ENCODE measurements at places on chromosomes 5 and 9. TPM values are rescaled to one million over a fixed set of nuclear protein-coding genes. Genes with fewer than 3 reads are reported as not detected.
A peak's percentile ranks its signal among the peaks of the same experiment; 100 is the strongest.

GRCh38 chr9:92206488-92206887 is 87.0 kb downstream of the IARS1 start:
- DNase-seq: no peak

- DNase-seq: peak; percentile 34
Observed at GRCh38 chr9:114507726-114508125, 2.5 kb upstream of the WHRN start.

DNA sequence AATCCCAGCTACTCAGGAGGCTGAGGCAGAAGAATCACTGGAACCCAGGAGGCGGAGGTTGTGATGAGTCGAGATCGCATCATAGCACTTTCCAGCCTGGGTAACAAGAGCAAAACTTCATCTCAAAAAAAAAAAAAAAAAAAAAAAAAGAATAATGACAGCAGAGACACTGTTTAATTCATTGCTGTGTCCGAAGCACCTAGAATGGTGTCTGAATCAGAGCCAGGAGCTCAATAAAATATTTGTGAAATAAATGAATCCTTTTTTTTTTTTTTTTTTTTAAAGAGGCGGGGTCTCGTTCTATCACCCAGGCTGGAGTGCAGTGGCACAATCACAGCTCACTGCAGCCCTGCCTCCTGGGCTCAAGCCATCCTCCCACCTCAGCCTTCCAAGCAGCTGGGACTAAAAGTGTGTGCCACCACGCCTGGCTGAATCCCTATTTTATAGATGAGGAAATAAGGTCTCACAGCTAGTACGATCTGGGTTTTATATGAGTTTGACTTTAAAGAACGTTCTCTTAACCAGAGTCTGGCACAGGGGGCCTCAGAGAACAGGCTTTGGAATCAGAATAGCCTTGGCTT is 47.8 kb downstream of the THOC3 start:
- peak; percentile 35 for DNase-seq

DNA sequence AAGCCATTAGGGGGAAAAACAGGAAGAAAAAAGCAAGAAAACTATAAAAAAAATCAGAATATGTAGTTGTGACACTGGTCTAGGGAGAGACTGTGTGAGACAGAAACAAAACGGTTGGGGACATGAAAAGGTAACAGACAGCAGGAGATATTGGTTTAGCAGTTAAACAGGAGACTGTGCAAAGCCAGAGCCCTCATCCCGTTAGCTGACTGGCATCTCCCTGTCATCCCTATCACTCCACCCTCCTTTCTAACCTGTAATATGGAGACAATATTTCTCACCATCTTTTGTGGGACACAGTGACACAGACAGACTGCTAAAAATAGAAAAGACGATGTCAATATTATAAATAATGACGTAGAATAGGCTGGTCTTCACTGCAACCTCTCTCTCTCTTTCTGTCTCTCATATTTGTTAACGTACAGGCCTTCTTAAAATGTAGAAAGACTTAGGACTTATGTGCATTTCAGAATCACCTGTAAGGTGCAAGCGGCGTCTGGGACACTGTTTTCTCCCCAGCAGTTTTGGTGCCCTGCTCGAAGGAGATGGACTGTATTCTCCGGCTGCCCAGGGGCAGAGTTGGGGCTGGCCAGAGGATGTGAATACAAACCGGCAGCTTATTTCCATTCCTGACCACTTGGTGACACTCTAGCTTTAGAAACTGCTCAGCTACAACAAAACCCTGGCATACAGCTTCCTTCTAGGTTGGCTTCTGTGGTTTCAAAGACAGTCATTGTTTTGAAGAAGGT is 190.6 kb downstream of the MAT2B start:
- peak; percentile 48 for DNase-seq

GRCh38 chr5:125835293-125836172 is 587.7 kb upstream of the GRAMD2B start:
- DNase-seq: no peak

DNA sequence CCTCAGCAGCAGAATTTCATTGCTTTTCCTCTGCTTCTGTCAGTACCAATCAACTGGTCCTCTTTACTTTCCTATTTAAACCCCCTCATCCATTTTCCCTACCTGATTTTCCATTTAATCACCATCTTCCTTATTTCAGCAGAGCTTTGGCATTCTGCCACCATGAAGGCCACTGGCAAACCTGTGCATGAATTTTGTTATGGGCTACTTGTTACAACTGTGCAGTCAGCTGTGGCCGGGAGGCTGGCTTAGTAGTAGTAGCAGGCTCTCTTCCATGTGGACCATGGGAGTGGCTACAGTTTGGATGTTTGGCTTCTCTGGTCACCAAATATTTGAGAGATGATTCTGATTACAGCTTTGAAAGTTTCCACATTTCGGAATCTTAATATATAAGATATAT is 976.6 kb upstream of the SEMA6A start:
- no peak for DNase-seq

GRCh38 chr5:126119887-126120442 is 303.2 kb upstream of the GRAMD2B start:
- DNase-seq: no peak

DNA sequence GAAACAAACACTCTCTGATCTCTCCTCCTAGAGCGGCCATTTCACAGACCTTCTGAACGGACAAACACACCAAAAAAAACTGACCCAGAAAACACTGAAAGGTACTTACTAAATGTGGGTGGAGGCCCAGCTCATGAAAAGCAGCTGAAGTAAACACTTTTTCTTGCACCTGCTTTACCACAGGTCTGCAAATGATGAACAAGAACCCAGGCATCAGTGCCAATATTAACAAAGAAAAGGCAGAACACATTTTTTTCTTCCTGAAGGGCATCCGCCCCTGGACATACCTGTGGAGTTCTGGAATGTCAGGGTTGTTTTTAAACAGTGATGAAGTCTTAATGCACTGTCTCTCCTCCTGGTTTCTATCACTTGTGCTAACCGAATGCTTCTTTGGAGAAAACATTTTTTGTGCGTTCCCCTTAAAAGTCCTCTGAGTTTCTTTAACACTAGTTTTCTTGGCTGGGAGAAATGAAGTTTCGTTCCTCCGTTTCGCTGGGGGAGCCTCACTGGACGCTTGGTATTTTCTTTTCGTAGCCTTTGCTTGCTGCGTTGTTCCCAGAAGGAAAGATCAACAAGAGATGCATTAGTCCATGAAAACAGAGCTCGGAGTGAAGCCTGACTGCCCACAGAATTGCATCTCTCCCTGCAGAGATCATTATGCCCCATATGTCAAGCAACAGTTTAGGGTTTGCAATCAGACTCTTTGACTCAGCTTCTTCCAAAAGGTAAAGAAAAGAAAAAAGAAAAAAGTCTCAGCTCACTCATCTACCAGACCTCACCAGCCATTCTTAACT is 7.4 kb downstream of the DDX31 start:
- peak; percentile 76 for DNase-seq

GRCh38 chr5:136205061-136205702 is 12.2 kb upstream of the SMIM32 start:
- DNase-seq: no peak

GRCh38 chr5:159051421-159052282 is 48.1 kb downstream of the EBF1 start:
- no peak for DNase-seq

DNA sequence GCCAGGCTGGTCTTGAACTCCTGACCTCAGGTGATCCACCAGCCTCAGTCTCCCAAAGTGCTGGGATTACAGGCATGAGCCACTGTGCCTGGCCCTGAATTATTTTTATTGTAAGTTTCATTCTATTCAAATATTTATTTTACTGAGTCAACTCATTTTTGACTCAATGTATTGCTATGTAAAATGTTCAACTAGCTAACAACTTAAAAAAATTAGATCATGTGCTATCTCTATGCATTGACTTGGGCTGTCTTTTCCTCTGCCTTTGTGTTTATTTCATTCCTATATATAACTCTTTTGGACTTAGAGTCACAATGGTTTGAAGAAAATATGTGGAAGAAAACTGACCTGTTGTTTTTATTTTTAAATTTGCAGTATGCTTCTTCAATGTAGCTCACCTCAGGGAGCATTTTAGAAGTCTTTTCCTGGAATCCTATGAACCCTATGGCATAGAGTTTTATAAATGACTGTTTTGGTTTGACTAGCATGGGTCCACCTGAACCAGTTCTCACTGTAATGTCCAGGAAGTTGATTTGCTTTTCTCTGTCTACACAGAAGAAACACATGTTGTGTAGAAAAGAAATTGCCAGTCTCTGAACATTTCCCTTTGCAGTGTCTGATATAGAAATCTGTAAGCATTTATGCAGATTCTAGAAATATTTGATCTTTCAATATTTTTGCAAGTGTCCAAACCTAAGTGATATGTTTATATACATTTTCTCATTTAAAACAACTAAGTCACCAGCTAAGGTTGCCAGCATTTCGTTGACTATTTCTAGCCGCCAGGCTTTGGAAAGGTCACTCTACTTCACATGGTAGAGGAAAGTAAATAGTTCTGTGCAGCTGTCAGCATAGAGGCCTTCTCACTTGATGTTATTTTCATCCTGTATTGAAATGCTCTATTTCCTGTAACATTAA is 138.8 kb downstream of the PCSK1 start:
- no peak for DNase-seq

DNA sequence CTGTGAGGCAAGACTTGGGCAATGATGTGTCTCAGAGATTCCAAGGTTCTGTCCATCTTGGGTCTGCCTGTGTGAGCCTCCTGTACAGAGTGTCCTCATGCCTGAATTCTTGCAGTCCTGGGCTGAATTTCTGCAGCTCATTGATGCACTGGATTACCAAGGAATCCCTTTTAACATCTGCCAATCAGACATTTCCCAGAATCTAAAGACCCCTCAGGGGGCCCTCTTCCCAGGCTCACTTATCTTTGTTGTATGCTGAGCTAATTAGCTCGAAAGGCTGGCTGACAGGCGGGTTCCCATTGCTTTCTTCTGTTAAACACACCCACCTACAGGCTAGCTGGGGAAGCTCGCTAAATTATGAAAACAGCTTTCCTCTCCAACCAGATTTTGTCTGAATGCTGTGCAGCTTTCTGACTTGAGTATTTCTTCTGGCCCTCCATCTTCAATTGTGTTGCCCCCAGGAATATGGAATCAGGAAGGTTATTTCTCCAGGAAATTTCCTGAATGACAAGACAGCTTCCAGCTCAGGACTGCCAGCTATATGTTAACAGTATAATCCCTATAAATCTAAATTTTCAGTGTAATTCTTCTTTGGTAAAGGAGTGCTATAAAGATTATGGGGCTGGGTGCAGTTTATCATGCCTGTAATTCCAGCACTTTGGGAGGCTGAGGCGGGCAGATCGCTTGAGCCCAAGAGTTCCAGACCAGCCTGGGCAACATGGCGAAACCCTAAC is at the start of gene LIX1:
Gene LIX1, minus strand, starts transcription at position 91 of the 734 bp plus-strand sequence. Its CDS starts 35 bp downstream, at position 56.
- DNase-seq: peak; percentile 14

DNA sequence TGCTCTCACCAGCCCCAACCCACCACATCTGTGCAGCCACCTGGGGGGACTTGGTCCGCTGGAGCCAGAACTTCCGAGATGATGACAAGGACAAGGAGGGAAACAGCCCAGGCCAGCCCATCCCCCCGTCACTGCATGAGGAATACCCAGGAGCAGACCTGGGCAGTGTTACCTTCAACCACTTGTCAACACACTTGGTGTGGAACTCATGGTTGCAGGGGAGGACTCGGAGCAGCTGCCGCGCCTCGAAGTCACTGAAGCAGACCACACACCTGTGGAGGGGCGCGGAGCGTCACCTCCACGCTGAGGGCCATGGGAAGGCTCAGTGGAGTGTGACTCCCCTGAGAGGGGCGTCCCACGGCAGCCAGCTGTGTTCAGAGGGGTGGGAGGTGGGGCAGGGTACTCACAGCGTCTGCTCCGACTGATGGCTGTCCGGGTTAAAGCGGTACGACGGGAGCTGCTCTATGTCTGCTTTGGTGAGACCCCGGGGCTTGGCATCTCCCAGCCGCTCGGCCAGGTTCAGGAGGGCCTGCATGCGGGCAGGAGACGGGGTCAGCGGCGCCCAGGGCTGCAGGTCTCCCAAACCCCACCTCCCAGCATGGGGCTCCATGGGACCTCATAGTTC is 8.0 kb downstream of the RNF44 start:
- no peak for DNase-seq

GRCh38 chr5:6342689-6343315 is 35.5 kb downstream of the MED10 start:
- DNase-seq: no peak

- DNase-seq: no peak
Observed at GRCh38 chr9:133171161-133171961, 7.6 kb upstream of the GBGT1 start.

DNA sequence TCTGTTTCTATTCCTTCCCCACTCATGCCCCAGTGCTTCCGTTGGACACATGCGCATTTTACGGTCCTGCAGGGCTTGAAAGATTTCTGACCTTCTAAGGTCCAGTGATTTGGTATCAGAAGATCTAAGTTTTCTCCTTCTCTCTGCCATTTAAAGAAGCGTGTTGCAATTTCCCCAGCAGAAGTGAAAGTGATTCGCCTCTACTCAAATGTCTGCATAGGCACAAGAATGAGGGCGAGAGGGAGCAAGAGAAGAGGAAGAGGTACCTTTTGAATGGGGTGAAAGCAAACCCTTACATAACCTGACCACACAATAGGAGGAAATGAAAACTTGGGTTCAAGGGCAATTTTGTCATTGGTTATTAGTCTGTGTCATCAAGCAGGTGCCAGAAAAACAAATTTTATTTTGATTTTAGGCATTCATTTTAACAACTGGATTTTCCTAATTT is 31.7 kb upstream of the NR3C1 start:
- DNase-seq: no peak

DNA sequence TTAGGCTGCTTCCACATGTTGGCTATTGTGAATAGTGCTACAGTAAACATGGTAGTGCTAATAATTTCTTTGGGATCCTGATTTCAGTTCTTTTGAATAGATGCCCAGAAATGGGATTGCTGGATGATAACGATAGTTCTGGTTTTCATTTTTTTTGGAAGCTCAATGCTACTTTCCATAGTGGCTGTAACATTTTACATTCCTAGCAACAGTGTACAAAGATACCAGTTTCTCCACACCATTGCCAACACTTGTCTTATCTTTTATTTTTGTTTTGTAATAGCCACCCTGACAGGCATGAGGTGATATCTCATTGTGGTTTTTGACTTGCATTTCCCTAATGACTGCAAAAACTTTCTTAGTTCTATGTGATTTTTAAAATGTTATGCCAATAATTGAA is 68.8 kb upstream of the LRRC70 start:
- no peak for DNase-seq

- DNase-seq: no peak
Observed at GRCh38 chr5:60977956-60978737, 33.1 kb downstream of the NDUFAF2 start.

- no peak for DNase-seq
Observed at GRCh38 chr5:82674671-82675070, 396.5 kb upstream of the RPS23 start.

DNA sequence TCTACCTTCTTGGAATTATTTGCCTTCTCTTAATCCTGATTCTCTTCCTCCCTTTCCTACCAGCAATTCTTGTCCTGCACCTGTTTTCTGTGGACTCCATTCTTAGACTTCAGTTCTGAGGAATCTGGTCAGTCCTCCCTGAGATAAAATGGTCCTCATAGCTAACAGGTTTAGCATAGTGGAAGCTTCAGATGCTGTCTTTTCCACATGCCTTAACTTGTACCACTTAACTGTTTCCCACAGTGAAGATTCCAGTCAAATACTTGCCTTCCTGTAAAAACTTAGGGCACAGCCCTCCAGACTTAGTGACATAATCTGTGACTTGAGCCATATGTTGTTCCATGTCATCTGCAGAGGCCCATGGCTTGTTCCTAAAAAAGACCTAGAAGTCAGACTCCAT is 261.3 kb downstream of the CWC27 start:
- no peak for DNase-seq

SPINK4 gene
- total RNA-seq: not detected

SCAI gene
- total RNA-seq: 0.35 TPM

CKMT2 gene
- not detected for total RNA-seq

HK3 gene
- total RNA-seq: not detected

SHC3 gene
- 1.0 TPM for total RNA-seq

Measured in Caki2 (cell line).